CD4-positive, alpha-beta T cell treated with Interleukin-15 for 4 hours (primary cell): ENCODE measurements at places on chromosomes 1 and 21.

DNA sequence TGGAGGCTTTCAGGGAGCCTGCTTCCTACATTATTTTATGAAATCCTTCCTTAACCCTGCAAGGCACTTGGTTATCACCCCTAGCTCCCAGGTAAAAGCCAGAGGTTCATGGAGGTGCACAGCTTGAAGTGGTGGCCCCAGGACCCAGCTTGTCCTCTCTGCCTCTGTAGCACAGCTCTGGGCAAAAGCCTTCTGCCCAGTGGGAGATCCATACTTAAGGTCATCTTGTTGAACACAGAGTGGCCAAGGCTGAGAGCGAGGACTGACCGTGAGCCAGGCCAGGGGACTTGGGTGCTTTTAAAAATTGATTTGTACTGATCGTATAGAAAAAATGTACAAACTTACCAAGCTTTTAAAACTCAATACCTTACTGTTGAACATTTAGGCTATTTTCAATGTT lies 33.4 kb downstream of the KCNA2 start:
- DNase-seq, result no peak

DNA sequence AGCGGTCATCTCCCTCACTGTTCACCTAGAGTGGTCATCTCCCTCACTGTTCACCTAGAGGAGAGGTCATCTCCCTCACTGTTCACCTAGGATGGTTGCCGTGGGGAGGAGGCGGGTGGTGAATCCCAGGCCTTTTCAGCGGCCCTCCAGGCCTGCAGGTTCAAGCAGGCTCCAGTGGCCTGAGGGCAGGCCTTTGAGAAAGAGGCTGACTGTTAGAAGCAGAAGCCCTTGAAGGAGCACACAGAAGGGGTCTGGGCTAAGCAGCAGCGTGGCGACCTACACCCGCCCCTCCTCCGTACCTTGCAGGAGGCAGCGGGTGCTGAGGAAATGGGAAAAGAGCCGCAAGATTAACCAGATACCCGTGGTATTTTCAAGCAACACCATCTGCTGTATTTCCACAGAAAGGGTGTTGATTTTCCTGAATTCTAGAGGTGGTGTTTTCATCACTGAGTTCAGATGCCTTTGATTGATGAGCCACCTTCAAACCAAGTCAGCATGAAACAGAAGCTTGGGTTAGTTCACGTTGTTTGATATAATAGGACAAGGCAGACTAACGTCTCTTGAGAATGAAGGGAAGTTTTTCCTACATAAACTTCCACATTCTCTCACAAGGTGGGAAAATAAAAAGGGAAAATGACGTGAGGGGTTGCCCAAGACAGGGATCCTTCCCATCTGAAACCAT lies 289.5 kb downstream of the KIF26B start:
- DNase-seq, result no peak

DNA sequence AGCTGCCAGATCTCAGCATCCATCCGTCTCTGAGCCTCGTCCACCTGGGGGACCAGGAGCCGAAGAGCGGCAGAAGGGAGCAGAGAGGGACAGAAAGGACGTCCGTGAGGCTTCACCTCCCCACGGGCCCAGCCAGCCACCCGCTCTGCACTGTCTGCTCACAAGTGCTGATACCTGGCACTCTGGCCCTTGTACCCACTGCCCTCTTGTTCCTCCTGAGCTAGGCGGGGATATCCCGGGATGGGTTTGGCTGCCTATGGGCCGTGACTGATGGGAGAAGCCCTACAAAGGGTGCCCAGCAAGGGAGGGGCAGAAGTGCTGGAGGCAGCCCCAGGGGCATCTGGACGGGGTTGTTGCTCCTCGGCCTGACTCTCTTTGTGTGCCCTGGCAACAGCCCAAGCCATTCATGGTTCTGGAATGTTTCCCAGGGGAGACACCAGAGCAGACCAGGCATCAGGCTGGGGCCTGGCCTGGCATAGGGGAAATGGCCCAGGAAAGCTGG lies 57.6 kb downstream of the LDLRAD2 start:
- DNase-seq, result no peak

GRCh38 chr1:232553050-232553754 lies 76.7 kb downstream of the SIPA1L2 start:
- DNase-seq, result no peak

DNA sequence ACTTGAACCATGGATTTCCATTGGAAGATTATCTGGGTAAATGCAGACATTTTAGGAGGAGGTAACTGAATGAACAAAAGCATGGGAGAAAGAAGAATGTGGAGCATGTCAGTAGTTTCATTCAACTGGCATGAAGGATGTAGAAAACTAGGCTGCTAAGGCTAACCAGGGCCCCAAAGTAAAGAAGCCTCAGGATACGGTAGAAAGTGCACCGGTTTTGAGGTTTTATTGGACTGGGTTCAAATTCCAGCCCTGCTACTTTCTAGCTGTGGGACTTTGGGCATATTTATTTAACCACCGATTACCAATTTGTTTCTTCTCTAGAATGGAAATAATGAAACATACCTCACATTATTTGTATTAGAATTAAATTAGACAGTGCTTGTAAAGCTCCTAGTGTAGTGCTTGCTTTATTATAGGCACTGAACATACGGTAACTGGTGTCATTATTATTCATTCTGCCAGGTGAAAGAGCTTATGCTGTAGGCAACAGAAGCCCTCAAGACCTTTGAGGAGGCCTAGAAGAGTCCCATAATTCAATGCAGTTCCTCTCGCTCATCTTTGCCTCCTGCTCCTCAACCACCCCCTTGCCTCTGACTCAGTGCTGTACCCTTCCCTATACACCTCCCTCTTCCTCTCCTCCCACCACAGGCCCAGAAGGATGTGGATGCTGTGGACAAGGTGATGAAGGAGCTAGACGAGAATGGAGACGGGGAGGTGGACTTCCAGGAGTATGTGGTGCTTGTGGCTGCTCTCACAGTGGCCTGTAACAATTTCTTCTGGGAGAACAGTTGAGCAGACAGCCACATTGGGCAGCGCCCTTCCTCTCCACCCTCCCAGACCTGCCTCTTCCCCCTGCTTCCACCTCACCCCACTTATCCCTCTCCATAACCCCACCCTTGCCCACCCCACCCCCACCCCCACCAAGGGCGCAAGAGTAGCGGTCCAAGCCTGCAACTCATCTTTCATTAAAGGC lies 2.5 kb upstream of the CHTOP start:
- DNase-seq, result no peak

DNA sequence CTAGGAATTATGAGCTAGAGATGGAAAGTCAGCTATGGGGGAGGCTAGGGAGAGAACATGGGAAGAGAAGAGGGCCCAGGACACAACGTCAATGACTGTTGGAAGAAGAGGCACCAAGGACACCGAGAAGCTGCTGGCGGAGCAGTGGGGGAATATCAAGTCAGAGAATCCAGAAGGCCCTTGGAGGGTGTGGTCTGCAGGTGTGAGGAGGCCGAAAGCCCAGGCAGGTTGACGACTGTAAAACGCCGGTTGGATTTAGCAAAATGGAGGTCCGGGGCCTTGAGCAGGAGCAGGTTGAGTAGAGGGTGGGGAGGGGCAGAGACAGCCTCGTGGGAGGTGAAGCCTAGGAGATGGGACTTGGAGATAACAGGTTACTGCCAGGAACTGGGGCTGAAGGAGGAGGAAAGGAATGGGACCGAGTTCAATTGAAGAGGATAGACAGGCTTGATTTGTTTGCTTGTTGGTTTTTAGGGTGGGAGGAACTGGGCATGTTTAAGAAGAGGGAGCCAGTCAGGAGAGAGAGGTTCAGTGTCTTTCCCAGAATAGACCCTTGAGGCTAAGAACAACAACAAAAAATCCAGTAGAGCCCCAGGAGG lies 35.1 kb downstream of the EDN2 start:
- no peak for DNase-seq

DNA sequence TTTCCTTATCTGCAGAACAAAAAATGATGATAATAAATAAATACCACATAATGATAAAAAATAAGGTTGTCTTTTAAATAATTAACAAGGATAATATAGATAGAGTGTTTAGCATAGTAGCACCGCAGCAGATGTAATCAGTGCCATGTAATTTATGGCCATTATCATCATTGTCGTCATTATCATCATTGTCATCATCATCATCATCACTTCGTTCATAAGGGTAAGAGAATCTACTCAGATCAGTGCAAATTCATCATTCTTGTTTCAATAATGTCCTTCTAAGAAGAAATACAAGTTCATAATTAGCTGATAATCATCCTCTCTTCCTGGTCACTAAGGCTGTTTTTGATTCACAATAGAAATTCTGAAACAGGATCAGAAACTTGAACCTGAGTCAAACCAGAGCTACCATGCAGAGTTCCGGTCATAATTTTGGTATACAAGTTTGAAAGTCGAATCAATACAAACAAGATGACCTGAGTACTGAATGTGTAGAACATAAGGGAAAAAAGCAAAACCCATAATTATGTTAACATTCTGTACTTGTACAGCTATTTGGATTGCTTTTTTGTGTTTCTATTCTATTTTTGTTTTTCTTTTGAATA lies 172.0 kb downstream of the LRRC40 start:
- no peak for DNase-seq

GRCh38 chr1:212971312-212971711 lies 21.0 kb downstream of the VASH2 start:
- no peak for DNase-seq
